Right atrium auricular region (tissue), 2 donors: ENCODE measurements at places on chromosomes 1 and 21.

DNA sequence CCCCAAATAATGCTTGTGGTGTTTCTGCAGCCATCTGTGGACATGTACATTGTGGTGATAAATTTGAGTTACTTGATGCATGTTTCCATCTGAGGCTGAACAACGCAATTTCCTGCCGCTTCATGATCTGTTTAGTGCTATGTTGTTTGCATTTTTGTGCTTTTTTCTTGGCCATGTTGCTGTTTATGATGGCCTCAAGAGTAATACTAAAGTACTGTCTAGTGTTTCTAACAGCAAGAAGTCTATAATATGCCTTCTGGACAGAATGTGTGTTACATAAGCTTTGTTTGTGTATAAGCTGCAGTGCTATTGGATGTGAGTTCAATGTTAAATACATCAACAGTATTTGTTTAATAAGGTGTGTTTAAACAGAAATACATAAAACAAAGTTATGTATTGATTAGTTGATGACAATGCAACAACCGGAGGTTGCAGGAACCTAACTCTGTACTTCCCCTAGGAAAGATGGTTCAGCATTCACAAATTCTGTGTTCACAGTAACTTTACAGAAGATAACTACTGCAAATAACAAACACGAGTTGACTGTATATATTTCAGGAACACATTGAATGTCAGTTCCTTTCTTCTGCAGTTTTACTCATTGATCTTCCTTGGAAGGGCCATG lies 114.8 kb upstream of the USP24 start:
- DNase-seq, result no peak

DNA sequence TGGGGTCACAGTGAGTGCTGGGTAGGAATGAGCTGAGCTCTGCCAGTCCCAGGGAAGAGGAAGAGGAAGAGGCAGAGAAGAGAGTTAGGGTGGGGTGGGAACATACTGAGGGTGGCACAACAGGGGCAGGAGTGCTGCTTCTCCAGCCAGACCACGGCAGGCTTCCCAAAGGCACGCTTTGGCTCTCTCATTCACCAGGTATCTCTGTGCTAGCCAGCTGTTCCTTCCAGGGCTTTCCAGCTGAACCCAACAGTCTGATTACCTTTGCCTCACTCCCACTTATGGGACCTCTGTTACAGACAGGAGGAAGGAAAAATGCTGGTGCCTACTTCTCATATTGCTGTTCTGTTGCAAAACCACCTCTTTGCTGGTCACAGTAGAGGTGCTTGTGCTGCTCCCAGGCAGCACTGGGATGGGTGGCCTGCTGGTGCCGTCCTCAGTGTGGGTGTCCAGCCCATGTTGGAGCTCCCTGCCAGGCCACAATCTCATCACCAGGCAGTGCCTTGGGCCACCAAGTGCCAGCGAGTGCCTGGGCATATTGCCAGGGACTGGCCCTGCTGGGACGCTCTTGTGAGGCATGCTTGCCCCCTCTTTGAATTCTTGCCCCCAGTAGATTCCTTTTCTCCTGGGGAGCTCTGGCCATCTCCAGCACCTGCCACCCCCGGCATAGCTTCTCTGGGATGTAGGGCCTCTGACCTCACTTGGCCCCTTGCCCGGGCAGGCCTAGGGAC lies 2.1 kb downstream of the ADORA1 start:
- DNase-seq, result peak; percentile 58

- DNase-seq, result no peak
Observed at GRCh38 chr1:11658542-11658941, 3.9 kb downstream of the FBXO44 start.

GRCh38 chr21:26115899-26116298 lies 54.7 kb downstream of the APP start:
- DNase-seq, result no peak

DNA sequence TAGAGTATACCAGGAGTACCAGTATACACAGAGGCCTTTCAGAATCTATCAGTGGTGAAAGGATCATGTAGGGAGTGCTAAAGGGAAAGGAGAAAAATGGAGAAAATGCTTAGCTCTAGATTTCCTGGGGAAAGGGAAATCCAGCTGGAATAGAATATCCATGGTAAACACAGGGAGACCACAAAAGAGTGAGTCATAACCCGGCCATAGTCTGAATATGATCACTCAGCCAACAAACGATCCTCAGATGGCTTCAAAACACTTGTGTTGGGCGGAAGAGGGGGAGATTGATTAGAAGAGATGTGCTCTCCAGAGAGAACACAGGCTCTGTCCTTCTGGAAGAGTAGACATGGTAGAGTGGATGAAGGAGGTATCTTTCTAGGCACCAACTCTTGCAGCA lies 180.6 kb downstream of the PAPPA2 start:
- DNase-seq, result no peak

GRCh38 chr1:247435030-247435758 lies 19.2 kb downstream of the NLRP3 start:
- DNase-seq, result no peak

GRCh38 chr1:77680173-77680572 lies 2.3 kb downstream of the ZZZ3 start:
- DNase-seq, result no peak

DNA sequence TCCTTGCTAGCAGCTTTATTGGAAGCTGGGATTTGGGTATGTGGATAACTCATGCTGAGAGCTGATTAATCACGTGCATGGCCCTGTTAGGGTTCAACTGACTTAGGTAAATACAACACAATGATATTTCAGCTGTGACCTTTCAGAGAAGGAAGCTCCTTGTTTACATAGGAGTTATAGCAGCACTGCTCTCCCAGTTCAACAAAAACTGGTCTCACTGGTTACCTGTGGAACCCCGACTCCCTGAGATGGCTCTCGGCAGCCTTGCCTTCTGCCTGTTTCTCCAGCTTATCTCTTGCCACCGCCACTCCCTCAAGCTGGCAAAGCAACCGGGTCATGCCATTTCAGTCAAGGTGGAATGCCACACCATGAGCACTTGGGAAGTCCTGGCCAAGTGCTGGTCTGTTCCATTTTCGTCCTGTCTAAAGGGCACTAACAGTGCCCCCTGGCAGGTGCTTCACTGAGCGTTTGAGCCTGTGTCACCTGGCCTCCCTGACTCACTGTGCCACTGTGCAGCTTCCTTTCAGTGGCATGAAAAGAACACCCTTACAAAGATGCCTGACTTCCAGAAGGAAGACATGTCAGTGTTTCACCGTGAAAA lies 31.6 kb downstream of the DOP1B start:
- DNase-seq, result no peak

- no peak for DNase-seq
Observed at GRCh38 chr21:36684957-36685714, 13.8 kb upstream of the SIM2 start.

- no peak for DNase-seq
Observed at GRCh38 chr1:46211051-46211450, 7.9 kb downstream of the LURAP1 start.
